ENCODE measurements at places on chromosomes 2 and 18.

DNA sequence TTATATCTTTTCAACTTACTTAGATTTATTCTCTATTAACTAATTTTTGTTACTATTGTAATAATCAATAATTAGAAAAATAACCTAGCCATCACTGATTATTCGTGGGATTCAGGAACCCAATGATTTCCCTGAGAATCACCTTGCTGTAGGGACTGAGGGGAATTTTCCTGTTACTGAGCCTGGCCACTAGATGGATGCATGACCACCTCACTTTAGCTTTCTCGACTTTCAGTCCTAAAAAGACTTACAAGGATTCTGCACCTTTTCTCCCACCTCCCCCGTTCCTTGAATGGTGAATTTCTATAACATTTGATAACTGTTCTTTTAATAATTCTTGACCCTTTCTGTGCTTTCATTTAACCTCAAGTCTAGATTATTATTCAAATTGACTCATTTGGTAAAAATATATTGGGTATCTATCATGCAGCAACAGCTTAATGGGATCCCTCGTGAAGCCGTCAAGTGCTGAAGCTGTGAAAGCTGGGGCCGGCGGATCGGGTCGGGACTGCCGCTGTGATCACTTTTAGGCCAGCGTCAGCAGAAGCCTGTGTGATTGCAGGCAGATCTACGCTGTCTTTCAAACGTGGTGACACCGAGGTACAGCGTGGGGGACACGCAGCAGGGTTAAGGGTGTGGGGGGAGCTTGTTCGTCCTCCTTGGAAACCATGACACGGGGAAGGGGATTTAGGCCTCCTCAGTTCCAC lies 38.8 kb upstream of the TMEM18 start:
- DNase-seq = no peak

- DNase-seq = no peak
Measured at GRCh38 chr2:23073056-23073455, 311.9 kb upstream of the KLHL29 start.

DNA sequence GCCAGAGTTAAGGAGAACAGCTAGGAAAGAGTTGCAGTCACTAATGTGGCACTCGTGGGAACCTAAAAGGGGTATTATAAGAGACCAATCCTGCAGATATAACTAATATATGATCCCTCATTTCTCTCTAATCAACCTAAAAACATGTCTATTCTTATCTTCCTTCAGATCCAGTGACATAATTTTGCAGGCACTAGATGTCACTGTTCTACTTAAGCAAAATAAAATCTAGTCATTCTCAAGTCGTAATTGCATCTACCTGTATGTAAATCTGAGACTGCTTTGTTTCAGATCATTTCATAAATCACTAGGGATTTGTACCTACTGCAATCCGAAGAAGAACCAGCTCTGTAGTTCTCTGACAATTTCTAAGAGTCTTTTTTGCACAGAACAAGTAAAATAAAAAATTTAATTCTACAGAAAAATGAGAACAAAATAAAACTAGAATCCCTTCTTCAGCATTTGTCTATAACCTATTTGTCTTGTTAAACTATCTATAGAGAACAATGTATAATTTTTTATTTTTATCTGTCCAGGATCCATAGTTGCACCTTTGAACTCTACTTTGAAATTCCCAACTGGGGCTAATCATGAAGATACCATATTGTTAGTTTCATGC lies 56.5 kb upstream of the ERBB4 start:
- DNase-seq = no peak

- DNase-seq = no peak
Measured at GRCh38 chr2:150783896-150784295, 296.4 kb upstream of the RND3 start.

Measured in suppressor macrophage treated with lipopolysaccharide for 1 hour (primary cell).